Kasumi-1 (cell line): ENCODE measurements at places on chromosomes 16 and 17.
A peak's percentile ranks its signal among the peaks of the same experiment; 100 is the strongest.

- DNase-seq, result no peak
These were observed 66.5 kb downstream of the ATP2C2 start for GRCh38 chr16:84434800-84435199.

DNA sequence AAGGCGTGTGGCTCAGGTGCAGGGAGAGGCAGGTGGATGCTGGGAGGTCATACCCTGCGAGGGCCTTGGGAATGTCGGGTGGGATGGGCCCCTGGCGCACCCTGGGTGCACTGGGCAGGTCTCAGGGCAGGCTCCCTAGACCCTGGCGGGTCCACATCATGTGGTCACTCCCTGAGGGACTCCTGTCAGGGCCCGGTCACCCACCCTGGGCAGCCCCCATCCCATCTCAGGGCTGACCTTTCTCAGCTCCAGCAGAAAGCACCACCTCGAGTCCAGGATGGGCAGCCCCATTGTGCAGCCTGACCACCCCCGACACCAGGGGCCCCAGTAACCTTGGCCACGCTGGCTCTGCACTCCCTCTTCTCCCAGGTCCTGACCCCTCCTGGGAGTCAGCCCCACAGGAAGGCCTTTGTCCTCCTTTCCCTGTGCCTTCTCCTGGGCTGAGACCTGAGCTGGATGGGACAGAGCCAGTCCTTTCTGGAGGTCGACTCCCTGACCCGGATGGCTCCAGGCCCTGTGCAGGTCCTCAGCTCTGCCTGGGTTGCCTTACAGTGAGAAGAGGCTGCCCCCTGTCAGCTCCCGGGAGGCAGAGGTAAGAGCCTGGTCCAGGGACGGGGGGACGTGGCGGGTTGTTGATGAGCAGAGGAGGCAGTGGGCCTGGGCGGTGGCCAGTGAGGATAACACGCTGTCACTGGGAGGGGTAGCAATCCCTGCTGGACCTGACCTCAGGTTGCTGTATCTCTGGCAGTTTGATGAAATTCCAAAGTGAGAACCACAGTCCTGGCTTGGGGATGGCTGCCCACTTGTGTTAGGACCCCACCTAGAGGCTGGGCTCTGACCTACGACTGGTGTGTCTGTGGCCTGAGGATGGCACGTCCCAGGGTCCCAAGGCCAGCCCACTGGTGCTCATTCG, 77.9 kb downstream of the GOSR1 start:
- DNase-seq, result peak; percentile 13

DNA sequence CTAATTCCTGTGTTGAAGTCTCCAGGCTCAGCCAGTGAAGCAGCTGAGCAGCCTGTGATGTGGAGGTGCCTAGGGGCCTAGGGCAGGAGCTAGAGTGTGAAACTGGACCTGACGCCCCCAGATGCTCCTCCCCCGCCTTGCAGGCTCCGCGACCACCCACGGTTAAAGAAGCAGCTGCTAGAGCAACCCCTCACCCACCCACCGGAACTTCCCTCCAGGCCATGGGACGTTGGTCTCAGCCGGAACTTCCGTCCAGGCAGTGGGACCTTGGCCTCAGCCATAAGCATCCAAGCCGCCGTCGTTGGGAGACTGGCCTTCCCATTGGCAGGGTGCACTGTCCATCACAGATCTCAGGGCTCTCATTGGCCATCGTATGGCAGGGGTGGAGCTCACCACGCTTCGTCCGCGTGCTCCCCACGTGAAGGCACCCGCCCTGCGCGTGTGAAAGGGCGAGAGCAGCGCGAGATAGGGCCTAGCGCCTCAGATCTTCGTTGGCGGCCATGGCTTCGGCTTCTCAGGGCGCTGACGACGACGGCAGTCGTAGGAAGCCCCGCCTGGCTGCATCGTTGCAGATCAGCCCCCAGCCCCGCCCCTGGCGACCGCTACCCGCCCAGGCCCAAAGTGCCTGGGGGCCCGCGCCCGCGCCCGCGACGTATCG, at the start of gene ADAD2:
Gene ADAD2, plus strand, starts transcription at position 427 of the 658 bp plus-strand sequence. Its CDS starts 74 bp downstream, at position 501.
- no peak for DNase-seq

DNA sequence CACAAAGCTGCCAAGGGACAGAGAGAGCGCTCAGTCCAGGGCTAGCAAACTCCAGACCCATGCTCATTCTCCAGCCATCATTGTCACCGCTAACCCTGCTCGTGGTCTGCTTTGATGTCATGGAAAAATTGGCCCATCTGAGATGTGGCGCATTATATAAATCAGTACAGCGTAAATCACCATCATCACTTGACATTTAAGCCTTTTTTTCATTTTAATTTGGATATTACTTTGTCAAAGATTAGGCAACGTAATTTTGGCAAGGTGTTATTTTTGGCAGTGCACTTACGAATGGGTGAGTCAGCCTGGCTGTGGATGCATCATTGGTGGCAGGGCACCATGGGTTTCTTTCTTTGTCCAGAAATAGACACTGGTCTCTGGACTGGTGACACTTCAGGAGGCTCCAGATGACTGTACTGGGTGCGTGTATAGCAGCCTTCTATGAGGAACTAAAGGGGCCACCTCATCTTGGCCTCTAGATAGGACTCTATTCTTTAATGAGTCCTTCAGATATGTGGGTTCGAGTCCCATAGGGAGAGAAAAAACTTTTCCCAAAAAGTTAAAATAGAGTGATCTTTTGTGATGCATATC, 166.3 kb downstream of the MSI2 start:
- peak; percentile 21 for DNase-seq

DNA sequence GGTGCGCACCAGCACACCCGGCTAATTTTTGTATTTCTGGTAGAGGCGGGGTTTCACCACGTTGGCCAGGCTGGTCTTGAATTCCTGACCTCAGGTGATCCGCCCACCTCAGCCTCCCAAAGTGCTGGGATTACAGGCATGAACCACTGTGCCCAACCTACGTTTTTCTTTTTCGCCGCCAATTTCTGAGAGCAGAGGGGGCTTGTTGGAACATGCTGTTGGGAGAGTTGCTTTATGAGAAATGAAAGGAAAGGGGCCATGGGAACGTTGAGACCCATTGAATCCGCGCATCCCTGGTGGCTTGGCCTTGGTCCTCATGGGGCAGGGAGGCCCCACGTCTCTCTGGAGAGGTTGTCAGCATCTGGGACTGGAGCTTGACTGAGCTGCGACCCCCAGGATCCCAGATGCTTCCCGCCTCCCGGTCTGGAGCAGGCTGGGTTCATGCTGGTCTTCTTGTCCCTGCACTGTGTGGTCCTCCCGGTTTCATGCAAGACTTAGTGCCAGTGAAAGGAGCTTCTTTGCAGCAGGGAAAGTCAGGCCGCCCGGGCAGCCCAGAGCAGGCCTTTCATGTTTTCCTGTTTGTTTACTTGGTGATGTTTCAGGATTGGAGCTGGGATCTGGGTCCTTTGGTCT, 22.8 kb downstream of the CRISPLD2 start:
- DNase-seq, result no peak

DNA sequence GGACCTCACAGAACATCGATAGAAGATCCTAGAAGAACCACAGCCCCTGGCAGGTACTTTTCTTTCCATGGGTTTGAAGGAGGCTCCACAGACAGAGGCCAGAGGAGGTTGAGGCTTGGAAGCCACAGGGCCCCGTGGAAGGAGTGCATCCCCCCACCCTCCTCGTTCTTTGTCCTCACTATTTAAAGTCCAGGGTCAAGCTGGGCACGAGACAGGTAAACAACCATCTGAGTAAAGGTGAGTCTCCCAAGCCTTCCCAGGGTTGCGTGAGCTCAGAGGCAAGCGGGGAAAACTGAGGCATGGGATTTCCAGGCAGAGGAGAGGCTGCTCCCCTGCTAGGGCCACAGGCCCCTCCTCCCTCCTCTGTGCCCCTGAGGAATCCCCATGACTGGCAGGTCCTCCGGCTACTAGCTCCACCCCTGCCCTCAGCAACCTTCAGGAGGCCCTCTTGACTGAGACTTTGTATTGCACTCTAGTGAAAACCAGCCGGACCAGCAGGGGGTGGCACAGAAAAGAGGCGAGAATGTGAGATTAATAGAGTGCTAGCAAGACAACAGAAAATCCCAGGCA, 927 bp upstream of the SULT1A2 start:
- peak; percentile 3 for DNase-seq

- DNase-seq, result no peak
These were observed 14.2 kb upstream of the SEC14L1 start for GRCh38 chr17:77126519-77126918.

GRCh38 chr17:67559381-67559966, 158.3 kb upstream of the NOL11 start:
- DNase-seq, result no peak

DNA sequence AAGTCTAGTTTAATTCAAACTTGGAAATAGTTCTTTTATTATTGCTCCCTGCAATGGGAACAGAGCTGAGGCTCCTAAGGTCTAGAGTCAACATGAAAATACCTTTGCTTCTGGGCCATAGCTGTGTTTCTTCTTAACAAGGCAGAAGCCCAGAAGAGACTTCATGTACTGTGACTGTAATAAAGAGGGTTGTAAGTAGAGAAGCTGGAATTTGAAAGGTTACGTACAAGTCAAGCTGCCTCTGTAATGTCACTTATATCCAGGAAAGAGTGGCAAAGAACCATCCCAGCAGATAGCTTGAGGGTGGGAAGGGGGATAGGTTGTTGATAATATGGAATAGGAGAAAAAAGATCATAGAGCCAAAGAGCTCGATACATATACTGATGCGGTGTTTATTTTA, 248.6 kb downstream of the WWOX start:
- DNase-seq, result no peak

DNA sequence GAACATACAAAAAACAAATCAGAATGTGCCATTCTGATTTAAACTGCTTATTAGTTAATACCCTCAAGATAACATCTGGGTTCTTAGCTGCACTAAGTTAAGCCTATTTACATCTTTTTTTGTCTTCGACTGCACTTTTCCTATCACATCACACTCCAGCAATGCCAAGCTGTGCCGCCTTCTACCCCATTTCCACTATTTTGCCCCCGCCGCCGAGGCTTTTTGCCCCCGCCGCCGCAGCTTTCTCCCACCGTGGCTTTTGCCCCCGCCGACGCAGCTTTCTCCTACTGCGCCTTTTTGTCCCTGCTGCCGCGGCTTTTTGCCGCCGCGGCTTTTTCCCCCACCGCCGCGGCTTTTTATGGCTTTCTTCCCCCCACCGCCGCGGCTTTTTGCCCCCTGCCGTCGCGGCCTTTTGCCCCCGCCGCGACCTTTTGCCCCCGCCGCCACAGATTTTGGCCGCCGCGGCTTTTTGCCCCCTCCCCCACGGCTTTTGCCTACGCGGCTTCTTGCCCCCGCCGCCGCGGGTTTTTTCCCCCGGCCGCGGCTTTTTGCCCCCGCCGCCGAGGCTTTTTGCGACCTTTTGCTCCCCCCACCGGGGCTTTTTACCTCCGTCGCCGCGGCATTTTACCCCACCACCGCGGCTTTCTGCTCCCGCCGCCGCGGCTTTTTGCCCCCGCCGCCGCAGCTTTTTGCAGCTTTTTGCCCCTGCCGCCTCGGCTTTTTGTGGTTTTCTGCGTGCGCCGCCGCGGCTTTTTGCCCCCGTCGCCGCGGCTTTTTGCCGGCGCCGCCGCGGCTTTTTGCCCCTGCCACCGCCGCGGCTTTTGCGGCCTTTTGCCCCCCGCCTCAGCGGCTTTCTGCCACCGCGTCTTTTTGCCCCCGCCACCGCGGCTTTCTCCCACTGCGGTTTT, 331.4 kb upstream of the WSB1 start:
- no peak for DNase-seq

- DNase-seq, result peak; percentile 38
These were observed 68.8 kb downstream of the ABR start for GRCh38 chr17:1110862-1111598.

- DNase-seq, result no peak
These were observed 52.7 kb downstream of the MEAK7 start for GRCh38 chr16:84451781-84452180.

DNA sequence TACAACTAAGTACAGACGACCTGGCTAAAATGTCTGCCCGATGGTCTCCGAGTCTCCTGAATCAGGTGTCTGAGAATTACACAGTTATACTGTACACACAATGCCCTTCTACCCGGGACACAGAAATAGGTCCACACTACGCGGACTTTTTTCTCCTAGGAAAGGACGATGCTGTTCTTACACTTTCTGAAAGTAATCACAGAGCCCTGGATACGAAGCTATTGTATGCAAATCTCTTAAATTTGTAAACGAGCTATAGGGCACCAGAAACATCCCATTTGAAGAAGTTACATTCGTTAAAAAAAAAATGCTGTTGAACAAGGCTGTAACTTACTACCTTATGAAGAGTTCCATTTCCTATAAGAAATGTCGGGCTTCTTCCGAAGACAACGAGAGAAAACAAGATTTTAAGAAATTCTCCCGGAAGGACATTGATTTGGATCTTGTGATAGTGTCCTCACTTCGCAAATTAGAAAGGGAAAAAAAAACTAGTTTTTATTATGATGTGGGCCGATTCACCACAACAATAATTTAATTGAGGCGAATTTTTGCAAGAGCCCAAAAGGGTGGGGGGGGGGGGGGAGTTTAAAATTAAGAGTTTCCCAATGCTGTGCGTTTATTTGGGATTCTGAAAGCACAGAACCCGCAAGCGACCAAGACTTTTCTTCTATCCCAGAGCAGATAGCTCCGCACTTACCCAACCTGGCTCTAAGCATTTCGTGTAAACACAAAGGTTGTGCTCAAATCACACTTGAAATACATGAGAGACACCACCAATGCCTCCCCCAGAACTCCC, 1.5 kb upstream of the SOX9 start:
- DNase-seq, result no peak

GRCh38 chr16:82881516-82881915, 254.7 kb downstream of the CDH13 start:
- no peak for DNase-seq

- no peak for DNase-seq
These were observed 5.3 kb downstream of the IFI35 start for GRCh38 chr17:43011728-43012472.

- no peak for DNase-seq
These were observed 35.4 kb upstream of the ENPP7 start for GRCh38 chr17:79695293-79695790.

DNA sequence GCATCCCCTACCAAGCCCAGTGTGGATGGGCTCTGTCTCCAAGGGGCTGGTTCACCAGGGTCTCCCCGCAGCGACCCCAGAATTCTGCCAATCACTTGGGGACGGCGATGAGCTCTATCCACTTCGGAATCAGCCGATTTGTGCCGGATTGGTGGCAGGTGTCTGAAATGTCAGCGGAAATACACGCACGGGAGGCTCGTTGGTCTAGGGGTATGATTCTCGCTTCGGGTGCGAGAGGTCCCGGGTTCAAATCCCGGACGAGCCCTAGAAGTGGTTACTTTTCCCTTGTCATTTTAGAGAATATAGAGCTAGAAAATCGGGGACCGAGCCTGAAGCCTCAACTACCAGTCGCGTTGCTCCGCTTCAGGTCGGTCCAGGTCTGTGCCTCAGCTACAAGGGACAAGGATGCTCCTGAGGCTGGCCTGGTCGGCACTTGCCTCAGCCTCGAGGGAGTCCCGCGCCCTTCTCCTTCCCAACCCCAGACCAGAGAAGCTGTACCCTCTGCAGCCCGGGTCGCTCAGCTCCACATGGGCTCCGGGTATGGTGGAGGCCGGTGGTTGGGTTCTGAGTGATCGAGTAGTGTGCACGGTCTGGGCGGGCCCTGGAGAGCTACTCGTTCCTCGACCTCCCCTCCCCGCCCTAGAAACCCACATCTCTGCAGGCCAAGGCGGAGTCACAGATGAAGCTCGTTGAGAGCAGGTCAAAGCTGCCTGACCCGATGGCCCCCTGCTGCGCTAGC, 16.0 kb upstream of the OR1F1 start:
- DNase-seq, result no peak

- no peak for DNase-seq
These were observed 47.0 kb upstream of the SREBF1 start for GRCh38 chr17:17883801-17884200.

GRCh38 chr17:78459696-78460095, 81.2 kb downstream of the PGS1 start:
- no peak for DNase-seq

GRCh38 chr16:9465161-9465560, 373.7 kb downstream of the HAPSTR1 start:
- DNase-seq, result no peak

GRCh38 chr17:18999394-18999793, 5.2 kb downstream of the FAM83G start:
- no peak for DNase-seq
